Stimulated activated CD4-positive, alpha-beta T cell treated with anti-CD3 and anti-CD28 coated beads, Interleukin-1b, Interleukin-23, amount 100 ng/mL, for 24 hours (primary cell): ENCODE measurements at places on chromosomes 7 and 10.
A peak's percentile ranks its signal among the peaks of the same experiment; 100 is the strongest.

GRCh38 chr10:111804781-111805180, 378.8 kb downstream of the GPAM start:
- no peak for DNase-seq

- DNase-seq, result no peak
Observed at GRCh38 chr10:61286686-61287085, 166.5 kb downstream of the TMEM26 start.

- peak; percentile 34 for DNase-seq
Observed at GRCh38 chr7:518630-519483, 789 bp downstream of the PDGFA start.

DNA sequence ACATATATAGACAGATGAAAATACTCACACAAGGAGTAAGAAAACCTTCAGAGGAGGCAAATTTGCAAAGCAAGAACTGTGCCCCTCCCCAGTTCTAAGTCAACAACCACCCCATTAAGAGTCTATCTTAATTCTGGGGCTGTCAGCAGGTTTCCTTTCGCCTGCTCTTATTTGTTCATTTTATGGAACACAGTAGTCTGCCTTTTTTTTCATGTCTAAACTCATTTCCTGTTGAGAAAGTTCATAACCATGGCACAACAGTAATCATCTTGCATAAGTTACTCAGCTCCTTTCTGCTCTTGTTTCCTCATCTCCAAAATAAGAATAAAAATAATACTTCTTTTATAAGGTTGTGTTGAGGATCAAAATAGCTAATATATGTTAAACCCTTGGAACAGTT, 25.8 kb upstream of the AMPH start:
- no peak for DNase-seq

DNA sequence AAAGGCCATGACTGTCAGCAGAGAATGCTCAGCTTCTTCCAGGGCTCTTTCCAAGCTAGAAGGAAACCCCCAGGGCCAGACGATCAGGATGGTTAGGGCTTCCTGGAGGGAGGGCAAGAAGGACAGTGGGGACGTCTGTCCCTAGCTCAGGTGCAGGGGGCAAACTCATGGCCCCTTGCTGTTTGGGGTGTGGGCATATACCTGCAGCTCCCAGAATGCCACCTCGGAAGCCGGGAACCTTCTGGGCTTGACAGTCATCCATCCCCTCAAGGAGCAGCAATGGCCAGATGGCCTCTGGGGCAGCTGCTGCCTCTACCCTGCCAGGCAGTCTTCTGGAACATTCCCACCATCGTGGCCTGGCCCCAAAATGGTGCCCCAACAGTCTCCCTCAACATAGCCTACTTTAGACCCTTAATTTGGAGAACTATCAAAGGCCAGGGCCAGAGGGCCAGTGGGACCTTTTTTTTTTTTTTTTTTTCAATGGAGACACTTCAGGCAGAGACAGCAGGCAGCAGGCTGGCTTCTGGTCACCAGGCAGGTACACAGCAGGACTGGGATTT, 40.2 kb upstream of the ZMIZ1 start:
- DNase-seq, result no peak

DNA sequence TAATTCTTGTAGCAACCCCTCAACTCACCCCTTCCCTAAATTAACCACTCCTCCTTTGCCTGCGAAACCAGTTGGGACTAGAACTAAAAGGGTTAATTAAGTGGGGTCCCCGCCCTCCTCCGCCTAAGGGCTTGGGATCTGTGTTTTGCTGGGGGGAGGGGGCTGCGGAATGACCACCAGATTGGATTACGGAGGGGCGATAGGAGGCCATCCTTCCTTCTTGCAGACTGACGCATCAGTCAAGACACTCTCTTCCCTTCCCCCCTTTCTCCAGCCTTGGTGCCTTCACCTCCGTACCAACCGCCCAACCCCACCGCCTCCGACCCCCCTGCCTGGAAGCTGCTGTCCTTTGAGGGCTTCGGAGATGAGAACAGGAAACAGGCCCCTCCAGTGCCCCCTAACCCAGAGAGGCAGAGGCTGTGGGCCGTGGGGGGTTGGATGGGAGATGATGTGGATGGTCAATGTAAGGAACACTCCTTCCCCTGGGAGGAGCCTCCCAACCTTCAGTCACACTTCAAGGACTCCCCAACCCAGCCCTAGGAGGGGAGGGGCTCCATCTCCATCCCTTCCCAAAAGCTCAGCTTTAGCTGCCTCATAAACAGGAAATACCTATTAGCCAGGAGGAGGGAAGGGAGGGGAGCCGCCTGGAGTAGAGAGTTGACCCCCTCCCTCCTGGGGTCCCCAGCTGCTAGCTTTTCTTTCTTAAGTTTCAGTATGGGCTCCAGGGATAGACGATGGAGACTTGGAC, 997 bp upstream of the LDB1 start:
- no peak for DNase-seq

DNA sequence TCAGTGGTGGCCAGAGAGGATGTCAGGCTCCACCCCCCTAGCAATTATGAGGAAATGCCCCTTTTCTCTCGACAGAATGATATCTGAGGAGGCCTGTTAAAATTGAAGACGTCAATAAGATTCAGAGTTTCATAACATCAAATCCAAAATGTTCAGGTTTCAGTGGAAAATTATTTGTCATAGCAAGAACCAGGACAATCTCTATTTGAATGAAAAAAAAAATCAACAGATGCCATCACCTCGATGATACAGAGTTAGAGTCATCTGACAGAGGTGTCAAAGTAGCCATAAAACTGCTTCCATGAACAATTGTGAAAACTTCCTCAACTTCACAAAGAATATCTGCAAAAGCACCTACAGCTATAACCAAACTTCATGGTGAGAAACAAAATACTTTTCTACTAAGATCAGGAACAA, 7.7 kb downstream of the TMEM273 start:
- no peak for DNase-seq

DNA sequence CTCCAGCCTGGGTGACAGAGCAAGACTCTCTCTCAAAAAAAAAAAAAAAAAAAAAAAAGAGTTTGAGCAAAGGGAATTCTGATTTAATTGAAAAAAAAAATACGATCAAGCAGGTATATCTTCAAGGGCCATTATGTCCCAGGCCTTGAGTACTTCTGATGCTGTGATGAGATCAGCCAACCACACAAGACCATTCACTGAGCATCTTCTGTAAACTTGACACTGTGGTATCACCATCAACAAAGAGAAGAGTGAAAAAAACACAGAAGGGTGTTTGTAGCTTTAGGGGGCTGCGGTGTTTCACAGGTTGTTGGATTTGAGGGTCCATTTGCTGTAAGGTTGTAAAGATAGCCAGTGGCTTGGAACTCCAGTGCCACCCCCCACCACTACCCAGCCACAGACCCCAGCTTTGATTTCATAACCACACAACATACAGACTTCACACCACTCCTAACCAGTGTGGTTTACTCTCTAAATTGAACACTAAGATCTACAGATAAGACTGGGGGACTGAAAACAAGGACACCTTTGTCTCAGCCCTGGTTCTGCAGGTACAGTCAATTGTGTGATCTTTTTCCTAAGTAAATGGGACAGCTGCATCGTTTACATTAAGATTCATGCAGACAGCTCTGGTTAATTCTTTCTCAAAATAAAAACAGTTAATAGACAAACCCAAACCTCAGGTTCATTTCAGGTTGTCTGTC, 66.4 kb downstream of the CDC123 start:
- no peak for DNase-seq

DNA sequence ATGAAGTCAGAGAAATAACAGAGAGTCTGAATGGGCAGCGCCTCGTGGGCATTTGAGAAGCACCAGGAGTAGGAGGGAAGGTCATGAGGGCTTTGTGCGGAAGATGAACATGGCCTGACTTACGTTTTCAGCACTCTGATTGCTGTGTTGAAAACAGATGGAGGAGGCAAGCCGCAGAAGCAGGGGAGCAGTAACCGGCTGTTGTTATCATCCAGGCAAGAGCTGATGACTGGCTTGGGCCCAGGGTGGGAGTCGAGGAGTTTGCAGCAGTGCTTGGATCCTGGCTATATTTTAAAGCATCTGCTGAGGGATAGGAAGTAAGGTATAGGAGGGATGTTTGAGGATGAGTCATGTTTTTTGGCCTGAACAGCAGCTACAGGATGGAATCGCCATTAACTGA, 12.7 kb upstream of the PDLIM1 start:
- no peak for DNase-seq

DNA sequence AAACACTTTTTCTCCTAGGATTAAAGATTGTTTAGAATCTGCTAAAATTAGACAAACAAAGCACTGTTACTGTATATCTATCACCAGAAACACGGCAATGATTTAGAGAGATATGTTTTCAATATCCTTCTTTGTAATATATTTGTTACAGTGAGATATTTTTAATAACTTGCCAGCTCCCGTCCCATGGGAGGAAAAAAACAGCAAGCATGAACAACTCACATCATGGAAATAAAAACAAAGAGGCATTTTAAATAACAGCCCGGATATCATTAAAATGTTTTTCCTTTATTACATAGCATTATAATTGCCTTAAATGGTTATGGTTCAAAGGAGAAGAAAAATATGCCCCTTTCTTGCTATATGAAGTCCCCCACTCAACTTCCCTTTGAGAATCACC, 272.1 kb downstream of the BMPER start:
- no peak for DNase-seq

- DNase-seq, result no peak
Observed at GRCh38 chr7:148700661-148701064, 2.0 kb downstream of the CUL1 start.

DNA sequence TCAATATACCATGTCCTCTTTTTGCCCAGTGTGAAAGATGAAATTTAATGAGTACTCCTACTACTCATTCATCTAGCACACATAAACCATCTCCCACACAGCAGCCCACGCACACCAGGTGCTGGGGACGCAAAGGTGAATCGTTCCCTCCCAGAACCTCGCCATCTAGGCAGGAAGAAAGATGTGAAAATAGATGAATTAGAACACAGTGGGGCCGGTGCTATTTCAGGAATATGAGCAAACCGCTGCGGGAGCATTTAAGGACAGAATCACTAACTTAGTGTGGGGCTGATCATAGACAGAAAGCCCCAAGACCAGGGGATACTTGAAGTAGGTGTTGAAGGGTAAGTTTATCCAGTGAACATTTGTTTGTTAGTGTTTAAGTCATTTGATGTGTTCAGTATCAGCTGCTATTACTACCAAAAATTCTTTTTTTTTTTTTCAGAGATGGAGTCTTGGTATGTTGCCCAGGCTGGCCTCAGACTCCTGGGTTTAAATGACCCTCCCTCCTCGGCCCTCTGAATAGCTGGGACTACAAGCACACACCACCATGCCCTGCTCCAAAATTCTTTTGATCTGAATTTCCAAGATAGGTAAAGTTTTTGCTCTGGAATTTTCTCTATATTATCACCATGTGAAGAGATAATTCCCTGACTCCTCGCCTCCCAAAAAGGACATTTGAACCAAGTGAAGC, 48.8 kb downstream of the CPXM2 start:
- DNase-seq, result no peak

DNA sequence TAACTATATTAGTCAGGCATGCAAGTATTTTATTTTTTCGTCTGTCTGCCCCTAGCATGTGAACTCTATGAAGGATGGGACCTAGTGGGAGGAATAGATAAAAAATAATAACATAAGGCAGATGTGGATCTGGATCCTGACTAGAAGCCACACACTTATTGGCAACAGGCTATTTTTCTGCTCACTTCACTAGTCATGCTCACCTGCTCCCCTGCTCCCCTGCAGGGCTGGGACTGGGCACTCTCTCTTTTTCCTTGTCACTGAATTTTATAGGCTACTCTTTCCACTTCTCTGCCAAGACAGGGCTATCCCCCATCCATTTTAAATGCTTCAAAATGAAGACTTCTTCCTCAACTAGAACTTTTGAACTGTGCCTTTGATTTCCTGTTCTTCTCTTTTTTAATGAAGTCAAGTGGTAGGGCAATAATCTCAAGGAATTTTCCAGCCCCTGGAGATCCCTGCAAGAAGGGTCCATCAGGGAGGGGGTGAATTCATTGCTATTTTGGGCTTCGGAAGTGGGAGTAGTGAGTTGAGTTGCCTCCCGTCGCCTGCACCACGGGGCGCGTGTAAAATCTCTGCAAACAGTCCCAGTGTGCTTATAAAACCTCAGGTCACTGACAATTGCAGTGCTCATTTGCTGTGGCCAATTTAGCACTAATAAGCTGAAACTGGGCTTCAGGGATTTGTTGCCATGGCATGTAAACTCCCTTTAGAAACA, 156.7 kb upstream of the NPVF start:
- DNase-seq, result no peak

GRCh38 chr10:3002304-3002703, 65.0 kb upstream of the PFKP start:
- DNase-seq, result no peak

DNA sequence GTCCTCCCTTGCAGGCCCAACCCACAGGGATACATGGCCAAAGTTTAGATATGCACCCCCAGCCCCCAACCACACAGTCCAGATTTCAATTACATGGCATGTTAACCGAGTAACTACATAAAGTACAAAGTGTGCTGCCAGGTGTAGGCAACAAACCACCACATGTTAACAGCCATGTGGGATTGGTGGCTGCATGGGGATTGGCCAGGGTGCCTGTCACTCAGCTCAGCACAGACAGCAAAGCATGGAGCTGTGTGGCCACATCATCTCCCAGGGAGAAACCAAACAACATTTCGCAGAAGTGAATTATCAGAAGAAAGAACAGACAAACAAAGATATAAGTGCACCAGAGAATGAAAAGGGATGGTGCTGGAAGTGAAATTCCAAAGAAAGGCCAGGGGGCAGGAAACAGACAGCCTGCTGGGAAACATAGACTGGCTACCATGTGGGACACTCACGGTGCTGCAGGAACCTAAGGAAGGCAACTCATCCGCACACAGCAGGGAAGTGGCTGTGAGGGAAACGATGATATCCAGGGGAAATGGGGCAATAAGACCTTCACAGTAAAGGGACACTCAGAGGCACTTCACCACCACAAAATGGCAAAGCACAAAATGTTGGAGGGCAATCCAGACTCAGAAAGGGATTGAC, 171.2 kb downstream of the PTPRN2 start:
- no peak for DNase-seq

- DNase-seq, result no peak
Observed at GRCh38 chr10:27526242-27526641, 22.1 kb downstream of the RAB18 start.

DNA sequence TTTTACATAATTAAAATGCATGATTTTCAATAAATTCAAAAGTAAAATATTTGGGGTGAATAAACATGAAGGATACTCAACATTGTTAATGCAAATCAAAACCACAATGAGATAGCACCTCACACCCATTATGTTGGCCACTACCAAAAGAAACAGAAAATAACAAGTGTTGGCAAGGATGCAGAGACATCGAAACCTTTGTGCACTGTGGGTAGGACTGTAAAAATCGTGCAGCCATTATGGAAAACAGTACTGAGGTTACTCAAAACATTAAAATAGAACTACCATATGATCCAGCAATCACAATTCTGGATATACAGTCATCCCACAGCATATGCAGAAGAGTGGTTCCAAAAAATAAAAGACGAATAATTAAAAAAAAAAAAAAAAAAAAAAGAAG, 13.1 kb downstream of the EZH2 start:
- DNase-seq, result no peak
